ENCODE measurements at places on chromosomes 3 and 15. TPM values are rescaled to one million over a fixed set of nuclear protein-coding genes. Genes with fewer than 3 reads are reported as not detected.

Gene RAB5A
- total RNA-seq, result 46.0 TPM

Gene DPH3
- 12.6 TPM for total RNA-seq

Gene CLDN16
- 29.7 TPM for total RNA-seq

Gene EPHA6
- total RNA-seq, result 0.46 TPM

Gene SPTBN5
- total RNA-seq, result 0.51 TPM

Gene CHDH
- total RNA-seq, result 9.2 TPM

Gene ADIPOQ
- not detected for total RNA-seq

Gene MYH15
- total RNA-seq, result 0.22 TPM

Gene LRRC31
- total RNA-seq, result 0.14 TPM

Gene FBXL2
- total RNA-seq, result 10.8 TPM

Gene PPP1R14D
- not detected for total RNA-seq

Gene MAP2K5
- total RNA-seq, result 3.2 TPM

Gene TNFAIP8L3
- not detected for total RNA-seq

Data from epithelial cell of proximal tubule (primary cell).